ENCODE measurements at places on chromosomes 1 and 21.

DNA sequence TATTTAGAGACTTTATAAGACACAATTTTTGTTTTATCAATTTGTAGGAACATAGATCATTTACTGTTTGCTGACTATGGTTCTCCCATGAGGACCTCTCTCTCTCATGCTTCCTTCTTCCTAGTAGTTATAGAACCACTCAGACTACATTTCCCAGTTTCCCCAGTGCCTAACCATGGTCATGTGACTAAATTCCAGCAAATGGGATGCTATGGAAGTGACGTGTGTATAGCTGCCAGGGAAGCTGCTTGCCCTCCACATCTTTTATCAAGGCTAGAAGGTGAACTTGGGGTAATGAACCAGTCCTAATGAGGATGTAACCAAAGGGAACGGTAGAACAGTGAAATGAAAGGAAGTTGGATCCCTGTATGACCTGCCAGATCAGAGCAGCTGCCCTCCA is 184.0 kb downstream of the MIS18A start:
- DNase-seq = no peak

DNA sequence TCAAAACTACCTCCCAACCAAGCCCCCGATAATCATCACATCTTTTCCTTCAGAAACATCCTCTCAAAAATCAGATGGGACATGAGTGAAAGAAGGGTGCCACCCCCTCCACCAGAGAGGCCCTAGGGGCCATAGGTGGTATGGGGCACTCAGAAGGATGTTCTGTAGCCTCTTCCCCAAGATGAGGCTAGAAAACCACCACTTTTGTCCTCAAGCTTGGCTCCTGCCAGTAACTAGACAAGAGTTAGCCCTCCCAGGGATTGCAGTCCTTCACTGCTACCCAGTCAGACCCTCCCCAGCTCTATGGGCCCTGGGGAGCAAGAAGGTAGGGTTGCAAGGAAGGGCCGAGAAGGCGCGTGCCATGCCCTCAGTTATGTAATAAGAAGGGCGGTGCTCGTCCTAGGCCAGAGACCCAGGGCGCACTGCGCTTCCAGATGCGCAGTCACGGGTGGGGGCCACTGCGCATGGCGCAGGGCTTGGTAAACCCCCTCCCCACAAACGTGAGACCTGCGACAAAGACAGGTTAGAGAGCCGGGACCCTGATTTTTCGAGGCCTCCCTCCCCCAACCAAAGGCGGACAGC is 69.7 kb downstream of the CD46 start:
- no peak for DNase-seq

- DNase-seq = peak; percentile 94
Measured at GRCh38 chr1:43707190-43708001, at the start of gene ST3GAL3. Gene ST3GAL3 (plus strand): TSS chr1:43707536. CDS start chr1:43736263, 28,727 bp downstream.

DNA sequence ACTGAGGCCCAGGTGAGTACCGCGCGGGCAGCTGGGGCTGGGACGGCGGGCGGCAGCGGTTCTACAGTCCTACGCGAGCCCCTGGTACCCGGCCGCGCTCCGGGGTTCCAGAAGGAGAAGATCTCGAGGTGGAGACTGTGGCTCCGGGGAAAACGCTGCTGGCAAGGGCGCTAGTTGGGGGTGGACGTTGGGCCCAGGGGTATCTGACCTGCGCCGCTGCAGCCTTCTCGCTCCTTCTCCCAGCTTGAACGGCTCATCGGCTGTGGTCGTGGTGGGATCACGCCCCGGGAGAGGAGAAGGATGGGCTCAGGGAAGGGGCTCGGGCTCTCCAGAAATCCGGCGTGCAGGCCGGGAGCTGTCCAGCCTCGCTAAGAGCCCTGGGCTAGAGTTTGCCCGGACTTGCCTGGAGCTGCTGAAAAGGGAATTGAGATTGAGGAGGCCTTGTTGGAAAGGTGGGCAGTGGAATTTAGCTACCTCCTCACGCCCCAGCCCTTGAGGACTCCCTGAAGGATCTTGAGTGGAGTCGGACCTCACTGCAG is 1.1 kb upstream of the POU3F1 start:
- no peak for DNase-seq

DNA sequence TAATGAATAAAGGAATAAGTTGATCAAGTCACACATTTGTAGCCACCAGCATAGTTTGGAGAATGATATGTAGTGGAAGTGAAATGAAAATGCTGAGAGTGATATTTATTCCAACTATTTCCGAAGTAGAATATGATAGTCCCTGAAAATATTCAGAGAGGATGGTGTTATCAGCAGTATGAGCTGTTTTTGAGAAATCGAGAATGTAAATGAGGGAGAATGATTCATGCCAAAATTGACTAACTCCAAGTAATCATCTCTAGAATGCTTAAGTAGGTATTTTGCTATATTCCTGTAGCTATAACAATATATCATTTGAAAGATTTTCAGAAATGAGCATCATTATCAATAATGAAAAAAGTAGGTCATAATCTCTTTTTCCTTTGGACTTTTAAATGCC is 178.9 kb downstream of the PDE4B start:
- no peak for DNase-seq

GRCh38 chr1:171251042-171251951 is 3.0 kb downstream of the FMO1 start:
- peak; percentile 6 for DNase-seq

- no peak for DNase-seq
Measured at GRCh38 chr1:223208164-223209076, 65.4 kb upstream of the TLR5 start.

DNA sequence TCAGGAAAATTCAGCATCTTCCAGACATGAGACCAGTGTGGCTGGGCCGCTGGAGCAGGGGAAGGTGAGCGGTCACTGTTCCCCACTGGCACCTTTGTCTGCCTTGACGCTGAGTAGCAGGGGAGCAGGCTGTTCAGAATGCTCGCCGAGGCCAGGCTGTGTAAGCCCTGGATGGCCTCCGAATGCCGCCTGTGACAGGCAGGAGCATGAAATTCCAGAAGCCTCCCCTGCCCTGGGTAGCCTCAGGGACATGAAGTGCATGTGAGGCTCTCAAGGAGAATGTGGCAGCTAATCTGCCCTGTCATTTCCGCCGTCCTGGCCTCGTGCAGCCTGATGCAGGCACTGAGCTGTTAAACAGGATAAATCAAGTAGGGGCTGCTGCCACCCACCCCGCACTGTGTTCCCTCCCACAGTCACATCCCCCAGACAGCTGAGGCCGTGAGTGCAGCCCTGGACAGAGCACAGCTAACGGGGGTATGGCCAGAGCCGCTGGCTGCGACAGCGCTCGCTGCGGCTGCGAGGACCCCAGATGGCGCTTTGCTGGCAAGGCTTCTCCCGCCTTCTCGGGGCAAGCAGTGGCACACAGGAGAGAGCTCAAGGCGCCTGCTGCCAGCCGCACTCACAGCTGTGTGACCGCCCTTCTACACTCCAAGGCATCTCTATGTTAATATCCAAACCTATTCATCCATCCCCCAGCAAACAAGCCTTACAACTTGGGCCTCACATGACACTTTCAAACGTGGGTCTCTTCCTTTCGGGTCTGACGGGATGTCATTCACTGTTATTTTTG is 105.0 kb upstream of the COL6A1 start:
- no peak for DNase-seq

DNA sequence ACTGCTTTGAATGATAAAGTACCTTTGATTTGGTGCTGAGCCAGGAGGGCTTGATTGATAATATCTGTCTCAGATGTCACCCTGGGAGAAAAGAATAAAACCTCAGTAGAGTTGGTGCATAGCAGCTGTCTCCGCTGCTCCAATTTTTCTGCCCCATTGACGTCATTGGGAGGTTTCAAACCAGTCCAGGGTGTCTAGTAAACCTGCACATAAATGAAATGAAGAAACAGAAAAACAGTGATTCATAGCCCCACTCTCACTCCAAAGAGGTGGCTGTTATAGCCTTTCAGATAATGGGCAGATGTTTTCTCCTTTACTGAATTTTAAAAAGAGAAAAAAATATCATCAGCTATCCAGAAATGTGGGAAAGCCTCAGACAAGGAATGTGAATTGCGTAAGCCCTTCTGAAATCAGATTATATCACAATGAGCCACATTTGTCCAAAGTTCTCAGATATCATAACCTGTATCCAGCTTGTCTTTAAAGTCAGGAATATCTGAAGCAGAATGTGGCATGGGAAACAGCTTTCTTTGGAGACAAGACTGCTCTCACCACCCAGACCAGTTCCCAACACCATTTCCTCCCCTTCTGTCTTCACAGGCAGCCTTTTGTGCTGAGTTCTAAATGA is 351.3 kb upstream of the SGIP1 start:
- peak; percentile 71 for DNase-seq

- DNase-seq = no peak
Measured at GRCh38 chr21:44366586-44367211, 13.3 kb downstream of the TRPM2 start.

- DNase-seq = no peak
Measured at GRCh38 chr1:36027766-36028165, 56.1 kb upstream of the TEKT2 start.

GRCh38 chr1:15810073-15810472 is 2.6 kb upstream of the UQCRHL start:
- no peak for DNase-seq

GRCh38 chr1:110364221-110364620 is 25.0 kb downstream of the RBM15 start:
- no peak for DNase-seq

DNA sequence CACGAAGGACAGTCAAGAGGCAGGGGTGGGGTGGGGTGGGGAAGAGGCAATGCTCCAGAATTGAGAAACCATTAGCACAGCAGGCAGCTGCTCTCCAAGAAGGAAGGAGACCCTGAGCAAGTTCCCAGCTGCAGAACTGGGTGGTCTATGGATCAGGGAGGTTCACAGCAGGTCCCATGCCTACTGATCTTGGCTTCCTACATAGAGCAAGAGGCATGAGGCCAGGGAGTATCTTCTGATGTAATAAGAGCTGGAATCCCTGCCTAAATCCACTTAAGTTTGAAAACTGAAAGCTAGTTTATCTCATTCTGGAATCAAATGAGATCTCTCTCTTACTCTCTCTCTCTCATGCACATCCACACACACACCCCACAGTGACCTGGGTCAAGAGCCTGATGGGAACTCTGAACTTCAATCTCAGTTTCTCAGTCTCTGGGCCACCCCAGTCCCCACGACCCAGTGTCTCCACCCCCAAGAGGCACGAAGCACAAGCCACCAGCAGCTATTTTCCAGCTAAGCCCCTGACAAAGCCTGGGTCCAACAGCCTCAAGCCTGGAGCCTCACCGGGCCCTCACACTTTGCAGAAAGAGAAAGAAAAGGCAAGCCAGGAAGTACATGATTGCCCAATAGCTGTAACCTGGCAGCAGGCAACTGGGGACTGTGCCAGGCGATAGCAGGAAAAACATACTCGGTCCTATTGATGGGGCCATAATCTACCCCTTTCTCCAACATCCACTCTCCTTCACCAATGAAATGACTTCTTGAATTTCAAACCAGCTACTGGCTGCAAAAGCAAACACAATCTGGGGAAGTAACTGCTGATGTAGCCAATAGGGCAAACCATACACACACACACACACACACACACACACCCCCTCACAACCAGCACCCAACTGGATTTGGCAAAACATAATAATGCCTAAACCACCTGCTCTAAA is 2.2 kb downstream of the NUAK2 start:
- DNase-seq = peak; percentile 68

DNA sequence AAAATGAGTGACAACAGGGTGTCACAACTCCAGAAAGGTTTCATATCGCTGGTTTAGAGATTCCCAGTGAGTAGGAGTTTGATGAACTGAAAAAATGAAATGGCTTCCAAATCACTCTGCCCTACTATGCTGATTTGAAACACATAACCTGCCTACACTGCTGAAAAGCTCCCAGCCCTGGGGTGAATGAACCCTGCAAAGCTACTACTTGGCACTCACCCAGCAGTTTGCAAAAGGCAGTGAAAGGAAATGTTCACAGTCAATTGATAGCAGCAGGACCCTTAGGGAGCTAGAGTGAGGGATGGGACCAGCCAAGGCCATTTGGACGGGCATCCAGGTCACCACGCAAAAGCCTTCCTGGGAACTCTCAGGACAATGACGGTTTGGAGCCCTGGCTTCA is 44.4 kb upstream of the SRP9 start:
- DNase-seq = no peak

DNA sequence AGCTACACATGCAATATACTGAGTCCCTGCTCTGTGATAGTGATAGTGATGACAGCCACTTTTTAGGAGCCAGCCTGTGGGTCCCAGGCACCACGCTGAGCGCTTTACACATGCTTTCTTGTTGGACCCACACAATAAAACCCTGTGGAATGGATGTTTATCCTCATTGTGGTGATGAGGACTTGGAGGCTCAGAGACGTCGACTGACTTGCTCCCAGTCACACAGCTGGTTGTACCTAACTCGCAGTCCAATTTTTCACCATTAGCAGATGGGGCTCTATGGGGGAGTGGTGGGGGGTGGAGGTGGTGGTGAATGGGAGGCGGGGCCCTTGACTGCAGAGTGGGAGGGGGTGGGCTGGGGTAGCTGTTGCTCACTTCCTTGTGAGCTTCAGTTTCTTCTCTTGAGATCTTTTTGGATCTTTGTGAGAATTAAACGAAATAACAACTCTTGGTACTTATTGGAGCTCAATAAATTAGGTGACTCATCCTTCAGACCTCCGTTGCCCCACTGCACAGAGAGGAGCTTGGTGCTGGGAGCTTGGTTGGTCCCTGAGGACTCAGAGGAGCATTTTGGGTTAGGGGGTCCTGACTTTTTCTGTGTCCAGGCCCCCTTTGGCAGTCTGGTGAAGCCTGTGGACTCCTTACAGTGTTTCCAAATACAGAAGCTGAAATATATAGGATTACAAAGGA is 61.8 kb upstream of the CD1D start:
- DNase-seq = no peak

GRCh38 chr1:10684221-10684620 is 112.2 kb downstream of the CASZ1 start:
- no peak for DNase-seq

DNA sequence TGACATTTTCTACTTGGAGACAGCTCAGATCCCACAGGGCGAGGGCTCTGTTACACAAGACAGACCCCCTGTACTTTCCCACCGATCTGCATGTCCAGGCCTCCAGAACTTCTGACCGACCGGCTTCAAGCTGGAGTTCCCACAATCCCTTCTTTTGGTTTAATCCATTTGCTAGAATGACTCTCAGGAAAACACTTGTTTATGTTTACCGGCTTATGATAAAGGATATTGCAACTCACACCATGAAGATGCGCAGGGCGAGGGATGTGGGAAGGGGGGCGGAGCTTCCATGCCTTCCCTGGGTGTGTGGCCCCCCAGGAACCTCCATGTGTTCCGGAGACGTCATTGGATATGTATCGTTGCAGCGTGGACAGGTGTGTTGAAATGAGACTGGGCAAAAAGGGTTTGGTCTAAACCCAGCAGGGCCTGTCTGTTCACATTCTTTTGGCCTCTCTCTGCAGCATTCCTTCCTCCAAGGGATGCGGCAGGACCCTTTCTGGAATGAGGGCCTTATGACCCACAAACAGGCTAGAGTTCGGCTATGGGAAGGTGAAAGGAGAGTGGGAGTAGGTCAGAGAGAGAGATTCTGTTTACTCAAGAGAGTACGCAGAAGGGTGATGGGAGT is 7.5 kb upstream of the IGSF5 start:
- DNase-seq = no peak

DNA sequence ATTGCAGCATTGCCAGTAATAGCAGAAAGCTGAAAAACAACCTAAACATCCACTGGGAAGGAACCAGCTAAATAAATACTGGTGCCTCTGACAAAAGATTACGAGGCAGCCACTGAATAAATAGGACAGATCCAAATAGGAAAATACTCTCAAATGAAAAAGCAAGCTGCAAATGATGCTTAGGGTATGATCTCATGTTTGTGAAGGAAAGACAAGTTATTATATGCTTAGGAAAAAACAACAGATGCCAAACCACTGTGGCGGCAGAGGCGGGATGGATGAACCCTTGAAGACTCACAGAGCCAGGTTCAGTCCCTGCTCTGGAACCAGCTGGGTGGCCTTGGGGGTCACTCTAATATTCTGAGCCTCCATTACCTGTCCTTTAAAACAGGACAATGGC is 41.6 kb downstream of the MATN1 start:
- DNase-seq = no peak

All from HCEC 1CT (cell line).